ENCODE measurements at places on chromosomes 11 and 22.
A peak's percentile ranks its signal among the peaks of the same experiment; 100 is the strongest.

DNA sequence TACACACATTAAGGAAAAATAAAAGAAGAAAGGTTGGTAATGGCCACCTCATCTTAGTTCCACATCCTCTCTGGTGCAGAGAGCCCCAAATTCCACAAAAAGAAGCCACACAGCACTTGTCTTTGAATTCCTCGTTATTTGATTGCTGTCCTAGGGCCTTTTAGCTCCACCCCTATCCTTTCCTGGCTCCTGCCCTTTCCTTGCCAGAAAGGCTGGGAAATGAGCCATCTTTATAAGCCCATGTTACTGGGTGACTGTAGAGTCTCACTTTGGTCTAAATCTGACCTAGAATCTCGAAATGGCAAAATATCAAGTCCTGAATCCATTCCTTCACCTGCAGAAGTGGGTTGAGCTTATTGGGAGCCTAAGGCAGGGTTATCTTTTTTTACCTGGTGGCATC is 4.3 kb upstream of the TMEM132A start:
- no peak for DNase-seq

- DNase-seq: no peak
Observed at GRCh38 chr11:15346907-15347306, 232.2 kb downstream of the INSC start.

GRCh38 chr11:27507557-27508322 is 1.2 kb upstream of the LIN7C start:
- no peak for DNase-seq

- DNase-seq: no peak
Observed at GRCh38 chr22:36891646-36892045, 21.8 kb upstream of the CSF2RB start.

GRCh38 chr11:47523490-47524225 is 29.3 kb downstream of the CELF1 start:
- DNase-seq: peak; percentile 69

- DNase-seq: no peak
Observed at GRCh38 chr11:74877132-74877531, 71.8 kb downstream of the XRRA1 start.

- DNase-seq: no peak
Observed at GRCh38 chr22:32652645-32653270, 148.7 kb upstream of the TIMP3 start.

- DNase-seq: peak; percentile 3
Observed at GRCh38 chr11:6320411-6321155, at the start of gene CAVIN3. CAVIN3 (minus strand) TSS chr11:6320501; CDS start chr11:6320476, 25 bp downstream.

- DNase-seq: no peak
Observed at GRCh38 chr22:41048791-41049717, 43.3 kb upstream of the EP300 start.

GRCh38 chr11:65826984-65827735 is 6.6 kb upstream of the SNX32 start:
- DNase-seq: no peak

GRCh38 chr11:73632996-73633395 is 13.4 kb upstream of the PLEKHB1 start:
- no peak for DNase-seq

DNA sequence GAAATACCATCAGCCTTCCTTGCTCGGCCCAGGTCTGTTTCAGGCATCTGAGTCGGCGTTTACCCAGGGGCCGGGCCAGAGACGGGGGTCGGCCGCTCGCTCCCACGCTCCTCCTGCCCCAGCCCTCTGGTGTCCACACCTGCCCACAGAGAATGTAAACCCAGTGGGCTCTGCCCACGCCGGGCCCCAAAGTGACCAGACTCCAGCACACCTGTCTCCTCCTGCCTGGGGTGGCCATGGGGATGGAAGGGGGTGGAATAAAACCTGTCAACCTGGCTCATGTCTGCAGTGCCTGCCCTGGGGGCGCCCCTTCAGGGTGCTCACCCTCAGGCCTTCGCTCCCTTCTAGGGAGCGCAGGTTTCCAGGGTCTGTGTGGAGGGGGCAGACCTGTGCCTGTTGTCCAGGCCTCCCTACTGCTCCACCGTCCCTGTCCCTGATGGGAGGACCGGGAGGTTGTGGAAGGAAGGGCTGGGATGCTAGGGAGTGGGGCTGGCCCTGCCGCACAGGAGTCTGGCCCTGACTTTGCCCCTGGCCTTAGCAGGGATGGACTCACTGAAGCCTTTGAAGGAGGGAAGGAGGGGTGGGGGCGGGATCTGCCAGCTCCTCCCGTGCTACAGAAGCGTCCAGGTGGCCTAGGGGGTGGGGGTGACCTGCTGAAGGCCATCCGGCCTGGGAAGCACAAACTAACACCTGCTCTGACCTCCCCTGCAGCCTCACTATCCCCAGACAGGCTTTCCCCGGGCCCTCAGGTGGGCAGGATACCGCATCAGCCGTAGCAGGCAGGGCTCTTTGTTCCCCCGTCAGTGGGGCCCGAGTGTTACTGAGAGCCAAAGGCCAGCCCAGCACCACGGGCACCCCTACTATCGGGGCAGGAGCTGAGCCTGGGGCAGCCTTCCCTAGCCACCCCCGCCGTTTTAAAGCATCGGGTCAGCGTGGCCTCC is 14.7 kb upstream of the ARHGAP8 start:
- DNase-seq: no peak

DNA sequence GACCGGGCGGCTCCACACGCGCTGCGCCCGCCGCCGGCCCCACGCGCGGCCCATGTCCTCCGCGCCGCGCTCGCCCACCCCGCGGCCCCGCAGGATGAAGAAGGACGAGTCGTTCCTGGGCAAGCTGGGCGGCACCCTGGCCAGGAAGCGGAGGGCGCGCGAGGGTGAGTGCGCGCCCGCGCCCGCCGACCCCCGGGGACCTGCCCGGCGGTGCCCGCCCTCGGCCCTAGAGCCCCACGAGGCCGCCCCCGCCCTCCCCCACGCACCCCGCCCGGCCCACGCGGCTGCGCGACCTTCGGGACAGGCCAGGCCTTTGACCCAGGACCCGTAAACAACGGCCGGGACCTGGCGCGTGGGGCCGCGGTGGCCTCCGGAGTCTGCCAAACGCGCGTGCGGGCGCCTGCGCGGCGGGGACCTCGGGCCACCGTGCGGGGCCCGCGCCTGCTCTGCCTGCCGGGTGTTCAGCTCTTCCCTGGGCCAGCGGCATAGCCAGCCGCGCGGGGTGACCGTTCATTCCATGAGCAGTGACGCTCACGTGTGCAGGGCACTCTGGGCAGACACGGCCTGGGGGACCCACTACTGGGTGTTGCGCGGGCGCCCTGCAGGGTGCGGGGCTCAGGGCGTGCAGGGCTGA is at the start of gene PARVB:
Gene PARVB, plus strand, starts transcription at position 15 of the 634 bp plus-strand sequence. Its CDS starts 38 bp downstream, at position 53.
- peak; percentile 27 for DNase-seq

DNA sequence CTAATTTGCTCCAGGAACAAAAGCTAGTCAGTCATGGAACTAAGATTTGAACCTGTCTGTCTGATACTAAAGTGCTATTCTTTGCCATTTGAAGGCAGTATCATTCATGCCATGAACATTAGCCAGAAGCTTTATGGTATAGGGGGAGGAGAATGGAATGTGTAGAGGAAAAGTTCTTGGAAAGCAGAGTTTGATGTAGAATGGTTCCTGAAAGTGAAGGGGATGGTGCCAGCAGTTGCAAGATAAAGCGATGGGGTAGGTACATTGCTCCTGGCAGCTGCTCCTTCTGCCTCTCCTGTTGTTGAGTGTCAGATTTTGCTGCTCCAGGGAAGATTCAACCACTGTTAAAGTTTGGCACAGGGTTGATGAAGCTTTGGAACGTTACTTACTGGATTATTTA is 53.4 kb downstream of the ARHGAP42 start:
- no peak for DNase-seq

DNA sequence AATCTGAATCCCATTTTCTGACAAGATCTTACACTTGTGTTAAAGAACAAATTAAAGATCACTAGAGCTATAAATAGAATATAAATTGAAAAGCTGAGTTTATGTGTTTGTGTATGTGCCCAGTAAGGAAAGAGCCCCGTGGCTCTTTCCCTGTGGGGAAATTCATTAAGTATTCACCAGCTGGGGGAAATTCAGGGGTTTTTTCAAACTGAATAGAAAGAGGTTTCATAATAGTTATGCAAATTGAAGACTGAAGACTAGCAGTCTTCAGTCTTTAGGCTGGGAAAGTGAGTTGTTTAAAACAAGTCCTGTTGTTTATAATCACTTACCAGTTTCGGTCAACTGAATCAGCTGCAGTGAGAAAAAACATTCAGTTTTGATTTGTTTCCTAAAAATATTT is 11.3 kb upstream of the MS4A7 start:
- no peak for DNase-seq

- DNase-seq: no peak
Observed at GRCh38 chr22:26536762-26537134, 24.5 kb upstream of the TFIP11 start.

- no peak for DNase-seq
Observed at GRCh38 chr22:42977569-42977968, 37.4 kb downstream of the PACSIN2 start.

DNA sequence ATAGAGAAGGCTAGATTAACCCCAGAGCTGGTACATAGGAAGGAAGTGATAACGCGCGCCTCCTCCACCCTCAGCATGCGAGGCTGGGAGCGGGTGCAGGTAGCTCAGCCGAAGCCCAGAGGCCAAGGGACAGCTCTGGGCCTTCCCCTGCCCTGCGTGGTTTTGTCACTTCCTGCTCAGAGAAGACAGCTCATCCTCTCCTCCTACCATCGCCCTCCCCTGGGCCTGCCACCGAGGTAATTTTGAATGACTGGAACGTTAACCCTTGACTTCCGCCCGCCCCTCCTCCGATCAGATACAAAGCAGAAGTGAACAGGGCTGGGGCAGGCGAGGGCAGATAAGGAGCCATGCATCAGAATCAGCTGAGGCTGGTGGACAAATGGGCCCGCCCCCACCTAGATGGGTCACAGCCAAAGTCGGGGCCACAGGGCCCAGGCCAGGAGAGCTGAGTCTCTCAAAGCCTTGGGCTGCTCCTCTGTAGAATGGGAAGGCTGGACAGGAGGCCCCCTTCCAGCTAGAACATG is 1.6 kb downstream of the RAC2 start:
- DNase-seq: peak; percentile 93

- DNase-seq: no peak
Observed at GRCh38 chr11:72970557-72971118, 156.4 kb downstream of the ATG16L2 start.
